ENCODE measurements at places on chromosomes 2 and 18. TPM values are rescaled to one million over a fixed set of nuclear protein-coding genes. Genes with fewer than 3 reads are reported as not detected.

Gene SLC25A12
- 16.5 TPM for total RNA-seq

Gene MREG
- 0.71 TPM for total RNA-seq

Gene DNMT3A
- 13.5 TPM for total RNA-seq

Gene CRYGD
- total RNA-seq, result not detected

Gene SCYGR4
- not detected for total RNA-seq

Gene MPP4
- 0.65 TPM for total RNA-seq

Gene SEMA4C
- total RNA-seq, result 22.1 TPM

Gene ACTG2
- total RNA-seq, result 20.1 TPM

Gene MEP1B
- total RNA-seq, result not detected

All from smooth muscle cell of bladder (primary cell).